ENCODE measurements at places on chromosomes 3 and 15.

DNA sequence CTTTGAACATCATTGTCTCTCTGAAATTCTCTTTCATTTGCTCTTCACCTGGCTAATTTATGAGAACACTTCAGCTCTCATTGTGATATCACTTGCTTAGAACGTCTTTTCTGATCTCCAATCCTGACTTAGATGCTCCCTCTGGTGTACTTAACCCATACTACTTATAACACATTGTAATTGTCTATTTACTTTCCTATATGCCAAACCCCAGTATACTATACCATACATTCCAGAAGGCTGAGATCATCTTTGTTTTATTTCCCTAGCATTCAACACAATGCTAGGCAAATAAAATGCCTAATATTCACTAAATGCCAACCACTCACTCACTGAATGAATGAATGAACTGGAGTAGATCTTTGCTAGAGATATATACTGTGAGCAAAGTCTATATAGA lies 27.0 kb upstream of the PEX5L start:
- H3K4me3 ChIP-seq, result no peak overlapping the region
- H3K27me3 ChIP-seq, result peaks cover 2% of the 10 kb centered on the region
- no peak overlapping the region for H3K27ac ChIP-seq
- H3K4me1 ChIP-seq, result no peaks in the 10 kb centered on the region
- no peaks in the 10 kb centered on the region for H3K36me3 ChIP-seq
- DNase-seq, result no peak

GRCh38 chr15:75058127-75058905 lies 34.9 kb downstream of the PPCDC start:
- no peak for DNase-seq
- H3K27ac ChIP-seq, result no peak overlapping the region
- H3K4me3 ChIP-seq, result no peak overlapping the region
- peaks cover 3% of the 10 kb centered on the region for H3K36me3 ChIP-seq
- H3K27me3 ChIP-seq, result no peaks in the 10 kb centered on the region

DNA sequence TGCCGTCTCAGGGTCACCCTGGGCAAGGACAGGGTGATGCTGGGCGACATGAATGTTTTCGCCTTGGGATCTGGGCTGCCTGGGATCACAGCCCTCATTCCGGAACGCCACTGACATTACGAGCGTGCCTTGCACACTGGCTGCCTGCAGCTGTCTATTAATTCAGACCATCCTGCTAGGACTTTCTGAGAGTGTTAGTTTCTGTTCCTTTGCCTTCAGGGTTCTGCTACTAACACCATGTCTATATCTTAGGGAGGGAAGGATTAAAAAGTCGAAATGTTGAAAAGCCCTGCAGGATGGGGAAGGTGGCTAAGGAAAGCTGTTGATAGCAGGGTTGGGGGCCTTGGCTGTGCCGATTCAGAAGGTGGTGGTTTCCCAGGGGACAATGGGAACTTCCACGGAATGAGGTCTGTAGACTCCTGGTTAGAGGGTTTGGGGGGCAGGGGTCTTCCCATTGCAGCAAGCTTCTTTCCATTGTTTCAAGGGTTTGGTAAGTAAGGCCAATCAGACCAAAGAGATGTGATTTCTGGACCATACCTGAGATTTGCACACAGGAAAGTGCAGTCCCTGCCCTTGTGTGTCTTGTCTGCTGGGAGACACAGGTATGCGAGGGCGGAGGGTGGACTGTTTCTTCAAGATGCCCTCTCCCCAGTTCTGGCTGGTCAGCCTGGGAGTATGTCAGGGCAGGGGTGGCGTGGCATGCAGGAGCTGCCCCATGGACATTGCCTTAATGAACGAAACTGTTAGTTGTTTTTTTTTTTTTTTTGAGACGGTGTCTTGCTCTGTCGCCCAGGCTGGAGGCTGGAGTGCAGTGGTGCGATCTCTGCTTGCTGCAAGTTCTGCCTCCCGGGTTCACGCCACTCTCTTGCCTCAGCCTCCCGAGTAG lies 50.9 kb downstream of the RGMA start:
- no peak overlapping the region for H3K4me3 ChIP-seq
- no peaks in the 10 kb centered on the region for H3K36me3 ChIP-seq
- peak overlapping the region; percentile 57 for H3K27ac ChIP-seq
- H3K27me3 ChIP-seq, result no peaks in the 10 kb centered on the region
- peaks cover 16% of the 10 kb centered on the region for H3K4me1 ChIP-seq
- peak; percentile 36 for DNase-seq

GRCh38 chr3:135503065-135503759 lies 462.3 kb upstream of the PPP2R3A start:
- H3K4me1 ChIP-seq, result no peaks in the 10 kb centered on the region
- H3K36me3 ChIP-seq, result no peaks in the 10 kb centered on the region
- no peak for DNase-seq
- no peak overlapping the region for H3K4me3 ChIP-seq

DNA sequence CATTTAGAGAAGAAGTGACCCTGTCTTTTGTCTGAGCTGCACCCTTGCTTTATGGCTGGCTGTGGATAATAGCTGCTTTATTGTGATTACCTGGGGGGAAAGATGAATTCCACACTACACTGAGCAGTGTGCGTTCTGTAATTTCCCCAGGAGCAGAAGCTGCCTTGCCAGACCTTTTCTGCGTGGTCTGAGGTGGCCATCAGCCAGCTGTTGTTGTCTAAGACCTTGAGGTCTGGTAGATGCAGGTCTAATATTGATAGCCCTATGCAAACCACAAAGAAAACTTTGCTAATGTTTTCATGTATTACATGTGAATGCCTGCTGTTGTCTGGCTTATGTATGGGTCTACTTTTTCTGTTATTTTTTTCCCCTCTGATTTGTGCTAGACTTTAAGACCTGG lies 144.6 kb downstream of the THSD4 start:
- H3K36me3 ChIP-seq, result no peaks in the 10 kb centered on the region
- no peaks in the 10 kb centered on the region for H3K4me1 ChIP-seq
- no peak for DNase-seq
- H3K4me3 ChIP-seq, result no peak overlapping the region
- H3K27ac ChIP-seq, result no peak overlapping the region
- no peaks in the 10 kb centered on the region for H3K27me3 ChIP-seq

DNA sequence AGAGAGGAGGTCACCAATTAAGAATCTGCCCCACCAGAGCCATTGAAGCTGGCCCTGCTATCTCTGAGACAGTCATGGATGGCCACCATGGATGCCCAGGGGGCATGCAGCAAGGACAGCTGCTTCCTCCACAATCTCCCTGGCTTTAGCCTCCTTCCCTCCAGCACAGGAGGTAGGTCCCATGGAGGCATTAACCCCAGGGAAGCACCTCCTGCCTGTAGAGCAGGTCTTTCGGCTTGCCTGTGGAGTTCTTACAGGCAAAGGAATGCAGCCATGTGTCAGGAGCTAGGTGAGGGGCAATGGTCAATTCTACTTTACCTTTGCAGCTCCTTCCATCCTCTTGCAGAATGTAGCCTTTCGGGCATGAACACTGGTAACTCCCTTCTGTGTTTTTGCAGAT lies 93.8 kb downstream of the DUT start:
- H3K4me1 ChIP-seq, result no peaks in the 10 kb centered on the region
- no peaks in the 10 kb centered on the region for H3K27me3 ChIP-seq
- no peak overlapping the region for H3K4me3 ChIP-seq

DNA sequence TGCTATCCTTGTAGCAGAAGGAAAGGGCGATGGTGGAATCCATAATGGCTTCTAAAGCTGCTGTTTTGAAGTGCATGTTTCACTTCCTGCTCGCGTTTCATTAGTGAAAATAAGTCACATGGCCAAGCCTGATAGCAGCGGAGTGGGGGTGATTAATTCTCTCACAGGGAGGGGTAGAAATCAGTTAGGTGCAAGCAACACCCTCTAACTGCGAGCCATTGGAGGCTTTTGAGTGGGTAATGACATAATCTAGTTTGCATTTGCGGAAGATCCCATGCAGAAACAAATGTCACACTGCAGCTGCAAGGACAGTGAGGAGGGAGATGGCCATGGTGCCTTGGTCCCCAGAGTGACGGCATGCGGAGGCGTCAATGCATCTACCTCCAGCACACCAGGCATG lies 41.1 kb downstream of the CACNA2D3 start:
- H3K36me3 ChIP-seq, result no peaks in the 10 kb centered on the region
- no peaks in the 10 kb centered on the region for H3K27me3 ChIP-seq
- no peak overlapping the region for H3K4me3 ChIP-seq
- H3K27ac ChIP-seq, result no peak overlapping the region
- no peak for DNase-seq
